ENCODE measurements at places on chromosomes 2 and 18.

- no peak for DNase-seq
Measured at GRCh38 chr2:104448661-104449440, 405.1 kb upstream of the POU3F3 start.

- no peak for DNase-seq
Measured at GRCh38 chr2:45965871-45966498, 314.5 kb downstream of the PRKCE start.

GRCh38 chr18:2850816-2851215 is 4.0 kb downstream of the EMILIN2 start:
- no peak for DNase-seq

DNA sequence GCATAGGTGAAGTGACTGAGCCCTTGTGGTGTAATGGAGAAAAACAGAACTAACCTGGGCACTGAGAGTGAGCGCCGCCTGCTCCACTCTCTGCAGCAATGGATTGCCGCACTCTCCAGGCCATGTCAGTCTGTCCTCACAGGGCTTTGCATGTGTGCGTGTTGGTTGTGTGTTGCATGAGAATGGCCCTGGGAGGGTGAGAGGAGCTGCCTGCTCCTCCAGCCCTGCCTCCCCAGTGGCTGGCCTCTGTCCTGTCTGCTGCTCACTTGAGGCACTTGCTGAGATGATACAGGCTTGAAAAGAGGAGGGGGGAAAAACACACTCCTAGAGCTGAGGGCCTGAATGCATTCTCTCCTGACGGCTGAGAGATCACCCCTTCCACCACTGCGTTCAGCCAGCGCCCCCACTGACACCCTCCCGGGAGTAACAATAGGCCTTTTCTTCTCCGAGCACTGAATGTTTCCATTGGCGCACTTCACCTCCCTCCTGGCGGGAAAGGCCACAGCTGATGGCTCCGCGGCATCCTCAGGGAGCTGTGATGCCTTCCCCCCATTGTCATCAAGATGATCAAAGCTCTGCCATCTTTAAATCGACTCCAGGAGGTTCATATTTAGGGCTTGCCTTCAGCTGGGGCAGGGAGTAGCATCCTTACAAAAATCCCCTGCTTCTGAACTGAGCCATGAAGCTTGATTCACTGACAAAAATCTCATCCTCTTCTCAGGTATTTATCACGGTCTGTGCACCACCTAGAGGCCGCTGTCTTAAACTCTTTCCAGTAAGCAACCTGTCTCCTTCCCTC is 49.9 kb upstream of the DAPL1 start:
- peak; percentile 48 for DNase-seq

DNA sequence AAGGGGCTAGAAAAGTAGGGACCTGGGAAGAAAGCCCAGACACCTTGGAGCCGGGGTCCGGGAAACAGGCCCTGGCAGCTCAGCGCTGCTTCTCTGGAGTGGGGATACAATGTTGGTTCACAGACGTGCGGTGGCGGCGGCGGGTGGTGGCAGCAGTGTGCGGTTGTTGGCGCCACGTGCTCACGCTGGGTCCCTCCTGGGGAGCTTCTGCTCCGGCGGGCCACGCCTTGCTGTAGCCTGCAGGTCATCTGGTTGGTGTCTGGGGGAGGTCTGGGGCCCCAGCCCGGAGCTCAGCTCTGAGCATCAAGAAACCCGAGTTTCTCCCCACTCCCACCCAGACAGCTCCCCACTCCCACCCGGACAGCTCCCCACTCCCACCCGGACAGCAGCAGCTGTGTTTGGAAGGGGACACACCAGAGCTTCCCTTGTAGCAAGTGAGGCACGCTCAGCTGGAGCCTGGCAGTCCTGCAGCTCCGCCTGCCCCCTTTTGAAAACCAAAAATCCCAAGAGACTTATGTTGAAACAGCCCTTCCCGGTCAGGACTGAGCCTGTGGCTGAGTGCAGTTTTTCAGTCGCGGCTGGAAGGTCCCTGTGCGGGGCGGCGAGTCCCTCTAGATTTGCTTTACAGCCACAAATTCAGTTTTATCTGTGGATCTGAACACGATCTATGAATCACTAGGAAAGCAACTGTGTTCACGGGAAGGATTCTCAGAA is 46.9 kb downstream of the NFATC1 start:
- no peak for DNase-seq

DNA sequence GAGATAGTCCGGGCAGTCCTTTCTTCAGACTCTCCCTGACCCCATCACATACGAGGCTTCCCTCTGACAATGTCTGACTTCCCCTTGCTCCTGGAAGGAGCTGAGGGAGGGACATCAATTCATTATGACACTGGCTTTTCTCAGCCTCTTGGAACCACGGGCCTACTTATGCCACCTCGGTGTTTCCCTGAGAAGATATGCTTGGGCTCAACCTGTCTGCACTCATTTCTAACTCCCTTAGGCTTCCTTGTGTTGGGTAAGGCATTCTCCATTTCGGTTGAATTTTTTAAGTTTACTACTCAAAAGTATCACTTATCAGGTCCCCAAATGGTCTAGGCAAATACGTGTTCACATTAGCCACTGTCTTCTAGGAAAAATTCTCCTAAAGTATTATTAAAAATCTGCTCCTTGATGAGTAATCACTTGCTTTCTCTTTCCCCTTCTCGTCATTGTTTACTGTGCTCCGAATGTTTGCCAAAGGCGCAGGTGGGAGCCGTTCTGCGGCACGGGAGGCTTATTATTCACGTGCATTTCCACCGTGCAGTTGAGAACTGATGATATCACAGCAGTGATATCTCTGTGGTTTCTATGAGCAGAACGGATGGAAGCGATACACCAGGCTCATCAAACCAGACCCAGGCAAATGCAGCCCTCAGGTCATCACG is 33.1 kb downstream of the ARL4C start:
- DNase-seq, result no peak

DNA sequence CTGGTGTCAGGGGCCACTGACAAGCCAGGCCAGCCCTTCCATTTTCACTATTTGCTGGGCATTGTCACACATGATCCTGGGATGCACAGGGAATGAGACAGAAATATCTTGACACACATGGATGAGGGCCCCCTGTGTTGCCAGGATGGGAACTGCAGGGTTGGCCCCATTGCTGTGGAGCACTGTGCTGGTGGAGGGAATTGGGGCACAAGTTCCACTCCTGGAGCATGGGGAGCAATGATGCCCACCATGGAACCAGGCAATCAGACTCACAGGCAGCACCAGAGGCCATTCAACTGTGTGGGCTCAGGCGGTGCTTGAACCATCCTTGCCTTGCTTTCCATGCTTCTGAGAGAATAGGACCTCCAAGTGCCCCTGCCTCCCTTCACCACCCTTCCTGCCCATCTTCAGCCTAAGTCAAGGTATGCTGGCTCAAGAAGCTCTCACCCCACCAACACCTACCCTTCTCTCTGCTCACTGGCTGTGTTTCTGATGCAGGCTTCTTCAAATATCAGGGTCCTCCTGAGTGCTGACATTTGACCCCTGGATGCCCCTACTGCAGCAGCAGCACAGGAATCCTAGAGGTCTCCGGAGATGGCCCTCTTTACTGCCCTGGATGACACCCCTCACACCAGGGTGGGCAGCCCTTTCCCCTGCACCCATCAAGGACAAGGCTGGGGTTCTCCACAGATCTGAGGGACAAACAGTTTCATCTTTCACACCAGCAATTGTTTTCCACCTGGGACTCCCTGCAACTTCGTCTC is 11.0 kb downstream of the ADRA2B start:
- no peak for DNase-seq

DNA sequence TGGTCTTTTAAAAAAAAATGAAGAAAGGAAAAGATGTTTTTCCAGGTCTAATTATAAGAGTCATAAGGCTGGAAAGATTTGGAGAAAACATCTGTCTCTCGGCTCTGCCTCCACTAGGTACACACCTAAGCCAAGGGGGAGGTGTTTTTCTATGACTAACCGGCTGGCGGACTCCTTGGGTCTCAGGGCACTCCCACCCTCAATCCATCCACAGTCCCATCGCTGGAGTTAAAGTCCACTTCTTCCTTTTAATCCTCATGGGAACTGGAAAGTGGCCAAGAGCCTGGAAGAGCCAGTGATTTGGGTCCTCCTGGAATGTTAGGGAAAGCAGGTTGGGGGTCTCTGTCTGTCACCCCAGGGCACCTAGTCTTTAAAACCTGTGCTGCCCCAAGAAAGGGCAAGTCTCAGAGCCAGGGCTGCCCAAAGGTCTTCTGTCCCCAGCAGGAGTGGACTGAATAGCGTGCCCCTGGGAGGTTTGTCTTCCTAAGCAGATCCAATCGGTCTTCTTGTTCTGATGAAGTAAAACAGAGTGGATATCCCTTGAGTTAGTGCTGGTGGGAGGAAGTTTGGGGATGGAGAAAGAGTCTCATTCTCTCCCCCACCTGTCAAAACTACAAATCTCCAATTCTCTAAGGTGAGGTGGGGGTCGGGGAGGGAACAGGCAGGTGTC is 66.4 kb downstream of the MCFD2 start:
- DNase-seq, result no peak

GRCh38 chr2:151630372-151630771 is 103.9 kb downstream of the NEB start:
- DNase-seq, result no peak

GRCh38 chr18:55589625-55590291 is 1.8 kb upstream of the TCF4 start:
- DNase-seq, result peak; percentile 97

- no peak for DNase-seq
Measured at GRCh38 chr18:47566809-47567208, 315.3 kb upstream of the SKOR2 start.

DNA sequence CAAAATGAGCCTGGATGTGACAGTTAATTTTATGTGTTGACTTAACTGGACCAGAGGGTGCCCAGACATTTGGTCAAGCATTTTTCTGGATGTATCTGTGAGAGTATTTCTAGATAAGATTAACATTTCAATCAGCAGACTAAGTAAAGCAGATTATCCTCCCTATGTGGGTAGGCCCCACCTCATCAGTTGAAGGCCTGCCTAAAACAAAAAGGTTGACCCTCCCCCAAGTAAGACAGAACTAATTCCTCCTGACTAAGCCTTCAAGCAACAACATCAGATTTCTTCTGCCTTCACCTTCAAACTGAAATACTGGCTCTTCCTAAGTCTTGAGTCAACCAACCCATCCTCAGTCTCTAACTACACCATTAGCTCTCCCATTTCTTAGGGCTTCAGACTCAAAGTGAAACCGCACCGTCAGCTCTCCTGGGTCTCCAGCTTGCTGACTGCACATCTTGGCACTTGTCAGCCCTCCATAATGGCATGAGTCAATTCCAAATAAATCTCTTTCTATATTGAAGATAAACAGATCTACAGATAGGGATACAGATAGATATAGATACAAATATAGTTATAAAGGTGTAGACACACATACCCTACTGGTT is 47.9 kb downstream of the MEMO1 start:
- DNase-seq, result no peak

DNA sequence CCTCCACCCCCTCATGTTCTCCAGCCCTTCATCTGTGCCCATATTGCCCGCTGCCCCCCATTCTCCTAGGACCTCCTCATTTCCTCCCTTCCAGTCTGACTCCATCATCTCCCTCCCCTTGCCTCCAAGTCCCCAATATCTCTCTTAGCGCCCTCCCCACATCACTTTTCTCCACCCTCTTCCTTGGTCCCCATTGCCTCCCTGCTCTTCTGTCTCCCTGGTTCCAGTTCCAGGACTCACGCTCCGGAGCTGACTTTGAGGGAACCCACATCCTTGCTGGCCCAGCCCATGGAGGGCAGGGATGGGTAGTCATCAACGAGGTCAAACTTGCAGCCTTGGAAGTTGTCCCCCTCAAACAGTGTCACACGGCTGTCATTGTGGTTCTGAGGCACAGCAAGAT is 2.6 kb downstream of the CRYBA2 start:
- no peak for DNase-seq

- no peak for DNase-seq
Measured at GRCh38 chr2:160365716-160366367, 127.8 kb downstream of the RBMS1 start.

DNA sequence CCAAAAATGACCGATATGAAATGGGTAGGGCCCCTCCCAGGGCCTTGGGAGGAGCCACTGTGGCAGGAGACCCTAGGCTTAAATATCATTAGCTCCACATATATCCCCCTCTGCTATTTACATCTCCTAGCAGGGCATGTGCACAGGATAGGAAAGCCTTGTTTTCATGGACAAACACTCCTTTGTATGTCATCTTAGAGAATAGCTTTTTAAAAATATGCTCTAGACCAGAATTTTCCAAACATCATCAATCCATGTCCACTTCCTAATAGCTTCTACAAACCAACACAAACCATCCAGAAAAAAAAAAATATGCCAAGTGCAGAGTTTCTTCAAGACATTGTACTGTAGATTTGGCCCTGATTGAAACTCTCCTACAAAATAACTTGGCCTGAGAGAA is 10.8 kb downstream of the DAPL1 start:
- DNase-seq, result no peak

GRCh38 chr2:41736105-41736567 is 311.7 kb upstream of the PKDCC start:
- DNase-seq, result peak; percentile 31

DNA sequence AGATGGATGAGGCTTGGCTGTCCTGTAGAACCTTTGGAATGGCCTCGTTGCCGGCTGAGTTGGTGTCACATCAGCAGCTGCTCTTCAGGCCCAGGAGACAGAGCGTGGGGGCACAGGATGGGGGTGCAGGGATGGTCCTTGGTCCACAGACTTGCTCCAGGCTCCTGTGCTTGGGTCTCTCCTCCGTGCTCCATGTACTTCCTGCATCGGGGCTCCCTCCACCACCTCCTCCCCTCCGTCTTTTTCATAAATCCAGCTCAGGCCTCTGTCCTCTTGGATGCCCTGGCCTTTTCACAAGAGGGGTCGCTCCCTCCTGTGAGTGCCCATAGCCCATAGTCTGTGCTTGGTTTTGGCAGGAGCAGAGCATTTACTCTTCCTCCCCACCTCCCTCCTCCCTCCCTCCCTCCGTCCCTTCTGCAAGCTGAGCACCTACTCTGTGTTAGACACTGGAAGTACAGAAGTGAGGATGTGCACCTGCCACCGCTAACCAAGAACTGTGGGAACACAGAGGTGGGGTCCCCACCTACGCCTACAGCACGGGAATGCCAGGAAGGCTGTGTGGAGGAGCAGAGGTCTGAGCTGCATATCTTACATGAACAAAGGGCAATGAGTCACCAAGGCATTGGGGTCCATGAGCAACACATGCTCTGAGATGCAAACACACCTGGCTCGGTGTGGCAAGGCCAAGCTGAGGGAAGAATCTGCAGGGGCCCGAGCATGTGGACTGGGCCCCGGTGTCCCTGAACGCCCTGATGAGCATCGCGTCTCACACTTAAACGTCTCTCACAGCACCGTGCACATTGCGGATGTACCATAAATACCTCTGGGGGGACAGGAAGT is 458.7 kb upstream of the HS6ST1 start:
- no peak for DNase-seq

Measured in brain microvascular endothelial cell (primary cell).